Stomach (tissue), 19 donors: ENCODE measurements at places on chromosomes 11 and 22. TPM values are rescaled to one million over a fixed set of nuclear protein-coding genes. Genes with fewer than 3 reads are reported as not detected.

The RTN4R gene
- not detected for total RNA-seq

The C22orf31 gene
- total RNA-seq: not detected

GRCh38 chr11:47998733-47999359 is 18.5 kb downstream of the PTPRJ start:
- peak overlapping the region; percentile 38 for H3K27ac ChIP-seq
- H3K4me3 ChIP-seq: no peak overlapping the region
- H3K36me3 ChIP-seq: no peaks in the 10 kb centered on the region
- peaks cover 87% of the 10 kb centered on the region for H3K4me1 ChIP-seq
- DNase-seq: no peak

DNA sequence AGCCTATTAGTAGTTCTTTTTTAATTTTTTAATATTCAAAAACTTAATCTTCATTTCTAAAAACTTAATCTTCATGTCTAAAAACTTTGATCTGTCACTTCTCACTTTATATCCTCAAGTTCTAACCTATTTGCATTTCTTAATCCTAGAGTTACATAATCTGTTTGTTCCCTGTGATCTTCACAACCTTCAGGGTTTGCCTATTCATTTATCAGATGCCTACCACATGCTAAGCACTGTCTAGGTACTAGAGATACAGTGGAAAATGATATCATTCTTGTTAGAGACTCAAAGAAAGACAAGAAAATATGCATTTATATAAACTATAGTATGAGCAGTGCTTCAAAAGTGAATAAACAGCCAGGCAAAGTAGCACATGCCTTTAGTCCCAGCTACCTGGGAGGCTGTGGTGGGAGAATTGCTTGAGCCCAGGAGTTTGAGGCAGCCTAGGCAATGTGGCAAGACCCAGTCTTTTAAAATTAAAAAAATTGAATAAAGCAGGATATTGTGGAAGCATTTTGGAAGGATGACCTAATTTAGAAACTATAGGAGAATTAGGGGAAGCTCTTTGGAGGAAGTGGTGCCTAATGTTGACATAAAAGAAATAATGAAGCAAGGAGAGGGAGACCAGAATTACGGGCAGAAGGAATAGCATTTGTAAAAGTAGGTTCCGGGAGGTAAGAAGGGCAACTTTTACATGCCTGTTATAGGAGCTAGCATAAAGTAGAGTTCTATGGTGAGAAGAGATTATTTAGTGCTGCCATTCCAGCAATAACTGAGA is 54.4 kb upstream of the GRK2 start:
- H3K4me3 ChIP-seq: no peak overlapping the region
- no peaks in the 10 kb centered on the region for H3K4me1 ChIP-seq
- DNase-seq: no peak
- H3K27me3 ChIP-seq: no peaks in the 10 kb centered on the region
- H3K27ac ChIP-seq: no peak overlapping the region

The SNX19 gene
- 49.2 TPM for total RNA-seq

The SLC22A12 gene
- not detected for total RNA-seq

DNA sequence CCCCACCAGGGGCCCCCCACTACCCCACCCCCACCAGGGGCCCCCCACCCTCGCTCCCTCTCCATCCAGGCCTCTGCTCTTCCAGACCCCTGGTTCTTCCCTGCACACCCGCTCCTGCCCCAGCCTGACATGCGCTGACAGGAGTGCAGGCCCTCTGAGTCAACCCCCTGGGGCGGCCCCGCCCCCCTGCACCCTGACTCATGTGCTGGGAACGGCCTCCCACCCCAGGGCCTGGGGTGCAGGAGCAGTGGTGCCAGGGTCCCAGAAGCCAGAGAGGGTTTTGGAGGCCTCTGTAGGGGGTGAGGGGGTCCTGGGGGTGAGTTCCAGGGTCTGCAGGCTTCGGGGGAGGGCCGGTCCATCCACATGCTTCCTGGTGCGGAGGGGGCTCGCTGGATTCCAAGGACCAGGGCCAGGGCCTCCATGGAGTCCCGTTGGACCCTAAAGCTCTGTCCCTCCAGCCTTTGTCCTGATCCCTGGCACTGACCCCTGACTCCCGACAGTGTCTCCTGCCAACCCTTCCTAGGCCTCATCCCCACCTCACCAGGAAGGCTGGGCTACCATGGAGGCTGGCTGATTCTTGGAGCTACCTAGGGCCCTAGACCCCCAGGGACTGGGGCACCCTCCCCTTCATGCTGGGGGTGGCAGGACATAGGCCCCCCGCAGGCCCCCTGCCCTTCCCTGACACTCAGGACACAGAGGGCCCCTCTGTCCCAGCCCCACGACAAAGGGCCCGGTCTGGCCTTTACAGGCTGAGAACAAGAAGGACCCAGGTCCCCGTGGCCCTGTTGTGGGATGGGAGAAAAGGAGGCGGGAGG is 583 bp upstream of the PKP3 start:
- DNase-seq: peak; percentile 66
- H3K27ac ChIP-seq: peak overlapping the region; percentile 85
- peaks cover 9% of the 10 kb centered on the region for H3K4me1 ChIP-seq
- H3K36me3 ChIP-seq: no peaks in the 10 kb centered on the region

DNA sequence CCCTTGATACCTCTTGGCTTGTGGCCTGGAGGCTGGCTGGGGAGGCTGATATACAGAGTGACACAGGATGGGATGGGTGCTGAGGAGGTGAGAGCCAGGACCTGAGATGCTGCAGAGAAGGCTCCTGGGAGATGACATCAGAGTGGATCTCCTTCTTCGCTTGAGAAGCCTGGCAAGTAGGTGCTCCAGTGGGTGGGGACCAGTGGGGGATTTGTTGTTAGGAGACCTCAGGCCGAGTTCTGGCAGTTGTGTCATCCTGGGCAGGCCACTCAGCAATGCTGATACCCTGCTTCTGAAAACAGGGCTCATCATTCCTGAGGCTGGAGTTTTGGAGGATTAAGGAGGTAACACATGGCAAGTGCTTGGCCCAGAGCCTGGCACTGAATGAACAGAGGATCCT is 1.9 kb upstream of the NDUFV1 start:
- H3K36me3 ChIP-seq: peaks cover 15% of the 10 kb centered on the region
- H3K4me3 ChIP-seq: no peak overlapping the region
- H3K27ac ChIP-seq: no peak overlapping the region
- no peaks in the 10 kb centered on the region for H3K27me3 ChIP-seq
- H3K4me1 ChIP-seq: peaks cover 41% of the 10 kb centered on the region
- no peak for DNase-seq

GRCh38 chr11:11806586-11806985 is 35.2 kb upstream of the USP47 start:
- DNase-seq: no peak
- H3K36me3 ChIP-seq: no peaks in the 10 kb centered on the region
- no peak overlapping the region for H3K4me3 ChIP-seq
- H3K4me1 ChIP-seq: no peaks in the 10 kb centered on the region

DNA sequence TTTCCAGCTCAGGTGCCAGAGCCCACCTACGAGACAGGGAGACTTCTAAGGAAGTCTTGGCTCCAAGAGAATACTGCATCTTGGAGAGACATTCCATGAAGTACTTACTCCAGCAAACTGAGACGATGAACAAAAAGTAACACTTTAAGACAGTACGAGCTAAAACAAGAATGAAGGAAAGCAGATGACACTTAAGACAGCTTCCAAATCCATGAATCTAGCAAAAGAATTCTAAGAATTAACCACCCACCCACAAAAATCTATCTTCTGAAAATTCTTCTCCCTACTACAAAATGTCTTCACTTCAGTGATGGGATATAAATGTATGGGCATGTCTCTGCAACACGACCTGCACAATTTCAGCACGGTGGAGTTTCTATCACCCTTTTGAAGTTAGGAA is 132.9 kb downstream of the C11orf58 start:
- DNase-seq: no peak
- peaks cover 11% of the 10 kb centered on the region for H3K36me3 ChIP-seq
- H3K27me3 ChIP-seq: no peaks in the 10 kb centered on the region
- no peak overlapping the region for H3K4me3 ChIP-seq
- no peak overlapping the region for H3K27ac ChIP-seq

DNA sequence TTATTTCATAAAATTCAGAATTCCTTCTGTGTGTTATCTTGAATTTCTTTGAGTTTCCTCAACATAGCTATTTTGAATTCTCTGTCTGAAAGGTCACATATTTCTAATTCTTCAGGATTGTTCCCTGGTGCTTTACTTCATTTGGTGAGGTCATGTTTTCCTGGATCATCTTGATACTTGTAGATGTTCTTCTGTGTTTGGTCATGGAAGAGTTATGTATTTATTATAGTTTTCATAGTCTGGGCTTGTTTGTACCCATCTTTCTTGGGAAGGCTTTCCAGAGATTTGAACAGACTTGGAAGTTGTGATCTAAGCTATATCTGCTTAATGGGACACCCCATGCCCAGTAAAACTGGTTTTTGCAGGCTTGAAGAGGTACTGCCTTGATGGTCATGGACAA is 149.6 kb downstream of the METTL15 start:
- no peaks in the 10 kb centered on the region for H3K36me3 ChIP-seq
- H3K27me3 ChIP-seq: no peaks in the 10 kb centered on the region
- DNase-seq: no peak

GRCh38 chr11:31821766-31822165 is 10.6 kb upstream of the PAX6 start:
- DNase-seq: no peak
- no peak overlapping the region for H3K4me3 ChIP-seq
- H3K27me3 ChIP-seq: peaks cover 76% of the 10 kb centered on the region
- no peak overlapping the region for H3K27ac ChIP-seq

DNA sequence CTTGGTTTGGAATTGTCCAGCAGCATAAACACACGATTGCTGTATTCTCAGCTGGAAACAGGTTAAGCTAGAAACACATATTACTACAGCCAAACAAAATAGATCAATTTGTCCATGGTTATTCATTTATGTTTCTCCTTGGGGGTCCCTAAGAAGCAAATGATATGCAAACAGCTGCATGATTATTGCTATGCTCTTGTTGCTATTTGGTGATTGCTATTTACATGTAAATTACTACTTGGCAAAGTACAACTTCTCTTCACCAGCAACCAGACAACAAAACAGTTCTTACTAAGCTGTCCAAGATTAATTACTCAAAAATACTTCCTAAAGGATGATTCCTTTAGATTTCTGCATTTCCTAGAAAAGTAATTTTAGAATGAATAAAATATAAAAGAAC is 567.9 kb upstream of the ARHGAP42 start:
- no peaks in the 10 kb centered on the region for H3K4me1 ChIP-seq
- no peaks in the 10 kb centered on the region for H3K27me3 ChIP-seq
- no peak overlapping the region for H3K27ac ChIP-seq
- no peak for DNase-seq

The LDHAL6A gene
- not detected for total RNA-seq

The CARD10 gene
- total RNA-seq: 7.1 TPM

DNA sequence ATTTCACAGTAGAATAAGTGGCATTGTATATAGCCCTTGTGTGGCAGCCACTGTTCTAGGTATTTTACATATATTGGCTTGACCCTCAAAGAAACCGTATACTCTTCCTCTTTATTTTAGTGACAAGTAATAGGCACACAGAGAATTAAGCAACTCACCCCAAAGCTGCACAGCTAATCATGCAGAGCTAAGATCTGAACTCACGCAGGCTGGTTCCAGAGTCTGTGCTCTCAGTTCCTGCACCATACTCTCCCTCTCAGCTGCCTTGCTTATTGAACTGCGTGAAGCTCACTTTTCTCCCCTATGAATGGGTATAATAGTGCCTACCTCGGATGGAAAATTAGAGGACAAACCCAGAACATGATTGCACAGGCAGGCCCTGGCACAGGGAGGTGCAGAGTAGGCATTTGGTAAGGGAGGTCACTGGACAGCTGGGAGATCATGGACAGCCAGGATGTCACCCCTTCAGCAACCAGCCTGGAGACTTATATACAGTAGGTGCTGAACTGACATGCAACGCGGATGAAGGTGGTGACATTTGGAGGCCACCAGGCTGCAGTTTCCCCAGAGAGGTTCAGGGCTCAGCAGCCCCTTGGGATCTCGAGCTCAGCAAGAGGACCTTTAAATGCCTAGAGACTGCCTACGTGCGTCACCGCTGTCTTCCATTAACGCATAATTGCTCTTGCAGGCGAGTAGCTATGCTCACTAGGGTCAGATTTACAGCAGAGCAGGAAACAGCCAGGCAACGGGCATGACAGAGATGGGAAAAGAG is 78.4 kb upstream of the TP53I11 start:
- H3K4me3 ChIP-seq: no peak overlapping the region
- no peaks in the 10 kb centered on the region for H3K36me3 ChIP-seq
- H3K4me1 ChIP-seq: no peaks in the 10 kb centered on the region
- H3K27me3 ChIP-seq: no peaks in the 10 kb centered on the region
- DNase-seq: no peak

GRCh38 chr11:28606930-28607329 is 498.7 kb downstream of the METTL15 start:
- H3K27me3 ChIP-seq: no peaks in the 10 kb centered on the region
- H3K4me3 ChIP-seq: no peak overlapping the region
- no peaks in the 10 kb centered on the region for H3K36me3 ChIP-seq
- no peak for DNase-seq
- no peaks in the 10 kb centered on the region for H3K4me1 ChIP-seq

The POU2AF3 gene
- total RNA-seq: 0.58 TPM

The SEC14L3 gene
- not detected for total RNA-seq

The CCDC81 gene
- not detected for total RNA-seq

The CD6 gene
- not detected for total RNA-seq
